ENCODE measurements at places on chromosomes 2 and 18.

GRCh38 chr2:173747035-173747434 lies 218.1 kb downstream of the SP3 start:
- no peak for DNase-seq

- no peak for DNase-seq
Measured at GRCh38 chr2:132797071-132797470, 127.1 kb upstream of the LYPD1 start.

DNA sequence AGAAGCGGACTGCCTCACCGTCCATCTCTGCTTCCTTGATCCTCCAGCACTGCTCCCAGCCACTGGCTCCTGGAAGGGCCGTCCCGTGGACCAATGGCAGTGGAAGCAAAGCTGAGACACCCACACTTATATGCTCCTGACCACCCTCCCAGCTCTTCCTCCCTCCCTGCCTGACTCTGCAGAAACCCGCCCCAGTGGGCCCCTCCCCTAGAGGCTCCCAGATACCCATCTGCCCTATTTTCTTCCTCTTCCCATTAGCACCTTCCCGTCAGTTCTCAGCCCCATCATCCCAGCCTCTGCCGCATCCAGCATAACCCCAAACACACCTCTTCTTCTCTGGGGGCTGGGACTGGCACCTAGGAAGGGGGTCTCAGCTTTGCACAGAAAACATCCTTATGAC lies at the start of gene CLEC4F:
CLEC4F (minus strand) TSS at position 101 of the 400 bp plus-strand sequence; CDS start at position 25, 76 bp downstream.
- DNase-seq: no peak

DNA sequence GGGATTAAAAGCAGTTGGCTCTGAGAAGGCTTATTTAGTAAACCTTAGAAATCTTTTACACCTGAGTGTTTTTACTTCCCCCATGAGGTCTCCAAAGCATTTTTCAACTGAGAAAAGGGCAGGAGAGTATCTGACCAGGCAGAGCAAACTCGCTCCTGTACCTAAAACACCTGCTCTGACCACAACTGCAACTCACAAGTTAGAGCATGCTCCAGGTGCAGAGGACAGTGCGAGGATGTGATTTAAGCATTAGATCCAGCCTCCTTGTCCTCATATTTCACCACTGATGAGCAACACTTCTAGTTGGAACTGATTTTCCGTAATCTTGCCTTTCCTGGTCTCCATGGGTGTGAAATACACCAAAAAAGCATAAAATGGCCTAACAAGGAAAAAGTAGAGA lies 34.5 kb upstream of the TBC1D8 start:
- no peak for DNase-seq

DNA sequence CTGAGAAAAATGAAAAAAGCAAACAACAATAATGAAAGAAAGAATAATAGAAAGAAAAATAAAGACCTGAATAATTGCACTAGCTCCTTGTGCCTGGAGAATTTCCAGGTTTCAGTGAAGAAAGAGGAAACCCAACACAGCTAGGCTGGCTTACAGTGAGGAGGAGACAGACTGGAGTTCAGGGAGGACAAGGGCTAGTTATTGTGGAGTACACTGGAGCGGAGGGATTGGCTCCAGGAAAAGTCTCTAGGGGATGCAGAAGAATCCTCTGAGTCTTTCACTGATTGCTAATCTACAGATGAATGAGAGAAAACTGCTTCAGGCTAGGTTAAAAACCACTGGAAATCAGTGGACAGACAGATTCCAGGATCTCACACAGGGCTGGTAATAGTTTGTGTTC lies 163.6 kb upstream of the RBMS1 start:
- no peak for DNase-seq

GRCh38 chr18:24678107-24678506 lies 217.7 kb downstream of the HRH4 start:
- no peak for DNase-seq

- DNase-seq: no peak
Measured at GRCh38 chr2:54676656-54677055, 46.8 kb upstream of the EML6 start.

- DNase-seq: no peak
Measured at GRCh38 chr18:55811925-55812324, 223.9 kb upstream of the TCF4 start.

- DNase-seq: no peak
Measured at GRCh38 chr2:218043701-218044109, 25.3 kb upstream of the RUFY4 start.

GRCh38 chr18:35637227-35637626 lies 55.7 kb downstream of the GALNT1 start:
- DNase-seq: no peak

GRCh38 chr2:159137511-159138241 lies 148.8 kb downstream of the WDSUB1 start:
- no peak for DNase-seq

- no peak for DNase-seq
Measured at GRCh38 chr2:141582213-141582612, 548.6 kb downstream of the LRP1B start.

DNA sequence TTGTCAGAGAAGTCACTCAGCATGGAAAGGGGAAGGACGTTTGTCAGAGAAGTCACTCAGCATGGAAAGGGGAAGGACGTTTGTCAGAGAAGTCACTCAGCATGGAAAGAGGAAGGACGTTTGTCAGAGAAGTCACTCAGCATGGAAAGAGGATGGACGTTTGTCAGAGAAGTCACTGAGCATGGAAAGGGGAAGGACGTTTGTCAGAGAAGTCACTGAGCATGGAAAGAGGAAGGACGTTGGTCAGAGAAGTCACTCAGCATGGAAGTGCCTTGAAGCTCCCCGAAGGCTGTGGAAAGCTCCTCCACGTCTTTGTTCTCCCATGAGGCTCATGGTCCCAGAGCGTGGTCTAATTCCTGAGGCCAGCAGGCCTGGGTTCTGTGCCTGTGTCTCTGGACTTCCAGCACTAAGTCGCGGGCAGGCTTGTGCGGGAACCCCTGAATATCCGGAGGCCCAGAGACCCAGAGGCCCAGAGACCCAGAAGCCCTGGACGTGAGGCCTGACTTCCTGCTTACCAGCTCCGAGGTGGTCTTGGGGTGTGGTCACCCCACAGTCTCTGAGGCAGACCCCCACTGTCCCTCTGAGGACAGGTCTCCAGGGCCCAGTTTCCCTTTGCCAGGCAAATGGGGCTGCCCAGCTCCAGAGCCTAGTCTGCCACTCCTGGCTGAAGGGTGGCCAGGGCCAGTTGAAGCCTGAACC lies 70.4 kb upstream of the TWIST2 start:
- DNase-seq: no peak

GRCh38 chr18:46199515-46200147 lies 95.4 kb downstream of the HAUS1 start:
- peak; percentile 30 for DNase-seq

DNA sequence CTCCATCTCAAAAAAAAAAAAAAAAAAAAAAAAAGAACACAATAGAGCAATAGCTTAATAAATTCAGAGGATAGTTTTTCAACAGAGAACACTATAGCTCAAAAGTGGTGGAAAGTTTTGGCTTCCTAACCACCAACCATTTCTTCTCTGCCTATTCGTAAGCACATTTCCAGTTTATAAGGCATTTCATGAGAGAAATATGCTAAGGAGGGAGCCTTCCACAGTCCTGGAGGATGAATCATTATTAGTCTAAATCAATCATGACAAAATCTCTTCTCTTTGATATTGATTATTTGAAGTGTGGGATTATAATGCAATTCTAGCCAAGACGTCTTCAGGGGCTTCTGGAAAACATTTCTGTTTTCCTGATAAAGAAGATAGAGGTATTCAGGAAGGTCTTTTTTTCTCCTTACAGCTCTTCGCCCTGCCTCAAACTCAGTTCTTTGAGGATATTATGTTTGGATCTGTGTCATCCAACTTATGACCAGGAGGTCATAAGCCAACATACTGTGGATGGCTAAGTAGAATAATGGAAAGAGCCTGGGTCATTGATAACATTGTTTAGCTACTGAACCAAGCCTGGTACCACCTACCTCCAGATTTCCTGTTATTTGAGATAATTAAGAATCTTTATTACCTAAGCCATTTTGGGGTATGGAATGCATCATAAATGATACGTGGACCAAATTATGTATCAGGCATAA lies 207.3 kb downstream of the TRIB2 start:
- no peak for DNase-seq

GRCh38 chr2:130373808-130374365 lies 18.0 kb downstream of the PTPN18 start:
- DNase-seq: no peak

DNA sequence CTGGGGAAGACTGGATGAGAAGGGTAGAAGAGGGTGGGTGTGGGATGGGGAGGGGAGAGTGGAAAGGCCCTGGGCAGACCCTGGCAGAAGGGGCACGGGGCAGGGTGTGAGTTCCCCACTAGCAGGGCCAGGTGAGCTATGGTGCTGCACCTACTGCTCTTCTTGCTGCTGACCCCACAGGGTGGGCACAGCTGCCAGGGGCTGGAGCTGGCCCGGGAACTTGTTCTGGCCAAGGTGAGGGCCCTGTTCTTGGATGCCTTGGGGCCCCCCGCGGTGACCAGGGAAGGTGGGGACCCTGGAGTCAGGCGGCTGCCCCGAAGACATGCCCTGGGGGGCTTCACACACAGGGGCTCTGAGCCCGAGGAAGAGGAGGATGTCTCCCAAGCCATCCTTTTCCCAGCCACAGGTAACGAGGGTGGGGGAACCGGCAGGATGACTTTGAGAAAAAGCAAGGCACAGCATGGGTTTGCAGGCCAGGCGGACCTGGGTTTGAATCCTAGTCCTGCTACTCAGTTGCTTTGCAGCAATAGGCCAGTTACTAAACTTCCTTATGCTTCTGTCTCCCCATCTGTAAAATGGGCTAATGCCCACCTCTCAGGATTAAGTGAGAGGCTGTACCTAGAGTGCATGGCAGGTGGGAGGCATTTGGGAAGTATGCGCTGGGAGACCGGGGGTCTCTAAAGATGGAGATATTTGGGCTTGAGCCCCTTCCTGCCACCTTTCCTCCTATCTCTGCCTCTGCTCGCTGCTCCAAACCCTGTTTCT lies at the start of gene INHA:
INHA (plus strand) TSS at position 74 of the 765 bp plus-strand sequence; CDS start at position 139, 65 bp downstream.
- DNase-seq: no peak

GRCh38 chr2:224691563-224691962 lies 24.6 kb downstream of the CCDC195 start:
- DNase-seq: no peak

- DNase-seq: no peak
Measured at GRCh38 chr18:49608366-49609255, 46.8 kb downstream of the LIPG start.

GRCh38 chr18:70373042-70373519 lies 84.2 kb downstream of the SOCS6 start:
- DNase-seq: peak; percentile 65

GRCh38 chr18:79530821-79531220 lies 135.1 kb downstream of the NFATC1 start:
- DNase-seq: no peak

- no peak for DNase-seq
Measured at GRCh38 chr2:14364471-14364870, 268.0 kb upstream of the LRATD1 start.

- no peak for DNase-seq
Measured at GRCh38 chr2:145939949-145940348, 1420.0 kb upstream of the ZEB2 start.

- DNase-seq: no peak
Measured at GRCh38 chr2:12032398-12032797, 286.0 kb downstream of the LPIN1 start.

DNA sequence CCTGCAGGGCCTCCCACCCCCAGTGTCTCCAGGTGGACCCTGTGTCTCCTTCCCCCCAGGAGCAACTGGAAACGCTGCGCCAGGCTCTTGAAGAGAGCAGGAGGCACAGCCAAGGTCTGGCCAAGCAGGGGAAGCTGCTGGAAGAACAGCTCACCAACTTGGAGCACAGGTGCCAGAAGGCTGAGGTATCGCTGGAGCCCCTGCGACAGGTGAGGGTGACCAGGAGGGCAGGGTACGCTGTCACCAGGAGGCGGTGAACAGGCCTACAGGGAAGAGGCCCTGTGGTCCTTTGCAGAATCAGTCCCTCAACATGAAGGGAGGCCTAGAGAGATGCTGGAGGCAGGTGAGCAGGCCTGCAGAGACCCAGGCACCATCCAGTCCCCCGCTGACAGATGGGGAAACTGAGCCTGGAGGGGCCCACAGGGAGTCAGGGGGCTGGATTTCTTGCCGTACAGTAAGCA lies 15.6 kb upstream of the SNED1 start:
- no peak for DNase-seq

DNA sequence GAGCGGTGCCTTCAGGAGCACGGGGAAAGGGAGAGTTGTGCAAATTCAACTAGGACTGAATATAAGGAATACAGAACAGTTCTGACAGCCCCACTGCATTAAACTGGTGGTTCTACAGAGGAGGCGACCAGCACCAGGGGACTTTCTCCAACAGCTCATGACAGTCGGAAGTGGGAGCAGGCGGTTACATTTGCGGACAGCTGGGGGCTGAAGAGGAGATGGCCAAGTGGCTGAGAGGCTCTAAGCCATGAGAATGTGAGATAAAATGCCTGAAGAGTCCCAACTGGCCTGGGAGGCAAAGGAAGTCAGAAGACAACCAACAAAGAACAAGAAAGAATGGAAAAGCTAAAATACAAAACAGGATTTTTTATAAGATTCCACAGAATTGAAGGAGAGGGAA lies 141.3 kb downstream of the L3MBTL4 start:
- no peak for DNase-seq

DNA sequence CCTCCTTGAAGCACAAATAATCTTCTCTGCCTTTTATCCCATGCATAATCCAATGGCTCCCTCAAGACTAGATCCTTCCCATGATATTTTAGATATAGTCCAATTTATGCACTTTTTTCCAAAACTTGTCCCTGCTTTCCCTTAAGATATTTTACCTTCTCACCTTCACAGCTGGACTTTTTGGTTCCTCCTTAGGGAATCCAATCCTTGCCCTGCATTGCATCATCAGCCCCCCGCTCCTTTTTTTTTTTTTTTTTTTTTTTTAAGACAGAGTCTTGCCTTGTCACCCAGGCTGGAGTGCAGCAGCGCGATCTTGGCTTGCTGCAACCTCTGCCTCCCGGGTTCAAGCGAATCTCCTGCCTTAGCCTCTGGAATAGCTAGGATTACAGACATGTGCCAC lies 250.6 kb downstream of the DOK6 start:
- DNase-seq: no peak

DNA sequence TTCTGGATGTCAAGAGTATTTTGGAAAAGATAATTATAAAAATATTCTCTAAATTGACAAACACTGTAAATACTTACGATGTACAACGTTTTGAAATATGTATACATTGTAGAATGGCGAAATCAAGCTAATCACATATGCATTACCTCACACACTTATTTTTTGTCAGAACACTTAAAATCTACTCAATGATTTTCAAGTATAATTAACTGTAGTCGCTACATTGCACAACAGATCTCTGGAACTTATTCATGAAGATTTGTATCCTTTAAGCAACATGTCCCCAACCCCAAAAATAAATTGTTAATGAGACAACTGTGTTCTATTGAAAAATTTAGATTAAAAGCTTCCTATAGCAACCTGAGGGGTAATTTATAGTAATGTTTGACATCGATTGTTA lies 59.8 kb downstream of the C2orf74 start:
- no peak for DNase-seq

DNA sequence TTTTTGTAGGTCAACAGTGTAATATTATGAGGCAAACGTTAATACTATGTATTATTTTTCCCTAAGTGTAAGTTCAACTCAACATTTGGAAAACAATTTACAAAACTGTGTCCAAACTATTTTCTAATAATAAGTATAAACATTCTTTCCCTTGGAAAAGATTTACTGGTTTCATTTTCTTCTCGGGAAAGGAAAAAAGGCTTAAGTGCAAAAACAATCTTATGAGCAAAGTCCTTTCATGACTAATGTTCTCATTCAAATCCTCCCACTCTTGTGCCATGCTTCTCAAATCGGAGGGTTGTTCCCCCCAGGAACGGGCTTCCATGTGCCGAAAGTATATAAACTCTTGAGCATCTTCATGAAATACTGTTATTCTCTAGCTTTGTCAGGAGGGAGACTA lies 19.8 kb upstream of the L3MBTL4 start:
- no peak for DNase-seq

- no peak for DNase-seq
Measured at GRCh38 chr2:130332271-130333073, 10.2 kb upstream of the IMP4 start.

All from non-pigmented ciliary epithelial cell (primary cell).